ENCODE measurements at places on chromosomes 7 and 10.

GRCh38 chr10:74335501-74335900 lies 184.5 kb downstream of the ADK start:
- H3K4me1 ChIP-seq, result no peaks in the 10 kb centered on the region
- H3K27me3 ChIP-seq, result no peaks in the 10 kb centered on the region
- H3K36me3 ChIP-seq, result no peaks in the 10 kb centered on the region
- no peak overlapping the region for H3K27ac ChIP-seq
- H3K4me3 ChIP-seq, result no peak overlapping the region
- ATAC-seq, result no peak

- no peaks in the 10 kb centered on the region for H3K36me3 ChIP-seq
- no peaks in the 10 kb centered on the region for H3K4me1 ChIP-seq
- H3K27ac ChIP-seq, result no peak overlapping the region
- no peak for ATAC-seq
- no peak overlapping the region for H3K4me3 ChIP-seq
- H3K27me3 ChIP-seq, result no peaks in the 10 kb centered on the region
These were observed 25.6 kb downstream of the HPS6 start for GRCh38 chr10:102090772-102091171.

- no peaks in the 10 kb centered on the region for H3K36me3 ChIP-seq
- no peaks in the 10 kb centered on the region for H3K27me3 ChIP-seq
- H3K27ac ChIP-seq, result peak overlapping the region; percentile 93
- H3K4me3 ChIP-seq, result no peak overlapping the region
- peaks cover 100% of the 10 kb centered on the region for H3K4me1 ChIP-seq
These were observed 65.8 kb downstream of the DIP2C start for GRCh38 chr10:623477-624311.

- H3K4me3 ChIP-seq, result no peak overlapping the region
- H3K4me1 ChIP-seq, result no peaks in the 10 kb centered on the region
- H3K27me3 ChIP-seq, result peaks cover 87% of the 10 kb centered on the region
- H3K36me3 ChIP-seq, result no peaks in the 10 kb centered on the region
- ATAC-seq, result no peak
- no peak overlapping the region for H3K27ac ChIP-seq
These were observed 26.9 kb upstream of the TRIM56 start for GRCh38 chr7:101058355-101058754.

- H3K4me1 ChIP-seq, result peaks cover 14% of the 10 kb centered on the region
- H3K36me3 ChIP-seq, result peaks cover 8% of the 10 kb centered on the region
- no peak overlapping the region for H3K4me3 ChIP-seq
- peaks cover 59% of the 10 kb centered on the region for H3K27me3 ChIP-seq
These were observed 27.5 kb downstream of the MICALL2 start for GRCh38 chr7:1431634-1432380.

GRCh38 chr7:90994121-90994520 lies 270.1 kb upstream of the FZD1 start:
- H3K4me3 ChIP-seq, result no peak overlapping the region
- H3K27me3 ChIP-seq, result no peaks in the 10 kb centered on the region
- no peak for ATAC-seq
- no peaks in the 10 kb centered on the region for H3K36me3 ChIP-seq

- no peaks in the 10 kb centered on the region for H3K27me3 ChIP-seq
- no peak overlapping the region for H3K27ac ChIP-seq
- peaks cover 9% of the 10 kb centered on the region for H3K36me3 ChIP-seq
- no peaks in the 10 kb centered on the region for H3K4me1 ChIP-seq
These were observed 20.1 kb upstream of the ATXN7L1 start for GRCh38 chr7:105896407-105896911.

DNA sequence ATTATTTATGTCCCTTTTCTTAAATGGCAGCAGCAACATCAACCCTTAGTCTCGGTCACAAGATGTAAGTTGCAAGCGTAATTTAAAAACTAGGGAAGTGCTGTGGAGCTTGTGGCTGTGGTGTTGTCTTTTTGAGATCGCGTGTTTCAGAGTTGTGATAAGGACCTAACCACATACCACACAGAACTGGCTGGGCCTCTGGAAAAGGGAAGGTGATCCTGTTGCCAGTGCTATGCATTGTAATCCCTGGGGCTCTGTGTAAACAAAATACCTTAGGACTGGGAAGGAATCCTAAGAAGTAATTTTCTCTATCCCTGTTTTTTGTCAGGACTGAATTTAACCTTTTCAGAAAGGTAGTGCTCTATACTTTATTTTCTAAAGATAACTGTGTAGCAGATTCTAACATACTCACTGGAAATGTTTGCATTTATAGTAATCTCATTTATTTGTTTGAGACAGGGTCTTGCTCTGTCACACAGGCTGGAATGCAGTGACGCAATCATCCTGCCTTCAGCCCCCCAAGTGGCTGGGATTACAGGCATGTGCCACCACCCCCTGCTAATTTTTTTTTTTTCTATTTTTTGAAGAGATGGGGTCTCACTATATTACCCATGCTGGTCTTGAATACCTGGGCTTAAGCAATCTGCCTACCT lies 60.4 kb downstream of the INPP5F start:
- no peak overlapping the region for H3K4me3 ChIP-seq
- no peak for ATAC-seq
- H3K27ac ChIP-seq, result no peak overlapping the region
- H3K36me3 ChIP-seq, result no peaks in the 10 kb centered on the region

- H3K4me3 ChIP-seq, result no peak overlapping the region
- H3K27ac ChIP-seq, result no peak overlapping the region
- no peak for ATAC-seq
- no peaks in the 10 kb centered on the region for H3K27me3 ChIP-seq
- H3K36me3 ChIP-seq, result no peaks in the 10 kb centered on the region
- no peaks in the 10 kb centered on the region for H3K4me1 ChIP-seq
These were observed 138.7 kb upstream of the SMIM30 start for GRCh38 chr7:113256883-113257531.

- ATAC-seq, result no peak
- H3K4me3 ChIP-seq, result no peak overlapping the region
- H3K27ac ChIP-seq, result no peak overlapping the region
- H3K36me3 ChIP-seq, result no peaks in the 10 kb centered on the region
- H3K27me3 ChIP-seq, result no peaks in the 10 kb centered on the region
- no peaks in the 10 kb centered on the region for H3K4me1 ChIP-seq
These were observed 80.0 kb upstream of the NPVF start for GRCh38 chr7:25308246-25308645.

DNA sequence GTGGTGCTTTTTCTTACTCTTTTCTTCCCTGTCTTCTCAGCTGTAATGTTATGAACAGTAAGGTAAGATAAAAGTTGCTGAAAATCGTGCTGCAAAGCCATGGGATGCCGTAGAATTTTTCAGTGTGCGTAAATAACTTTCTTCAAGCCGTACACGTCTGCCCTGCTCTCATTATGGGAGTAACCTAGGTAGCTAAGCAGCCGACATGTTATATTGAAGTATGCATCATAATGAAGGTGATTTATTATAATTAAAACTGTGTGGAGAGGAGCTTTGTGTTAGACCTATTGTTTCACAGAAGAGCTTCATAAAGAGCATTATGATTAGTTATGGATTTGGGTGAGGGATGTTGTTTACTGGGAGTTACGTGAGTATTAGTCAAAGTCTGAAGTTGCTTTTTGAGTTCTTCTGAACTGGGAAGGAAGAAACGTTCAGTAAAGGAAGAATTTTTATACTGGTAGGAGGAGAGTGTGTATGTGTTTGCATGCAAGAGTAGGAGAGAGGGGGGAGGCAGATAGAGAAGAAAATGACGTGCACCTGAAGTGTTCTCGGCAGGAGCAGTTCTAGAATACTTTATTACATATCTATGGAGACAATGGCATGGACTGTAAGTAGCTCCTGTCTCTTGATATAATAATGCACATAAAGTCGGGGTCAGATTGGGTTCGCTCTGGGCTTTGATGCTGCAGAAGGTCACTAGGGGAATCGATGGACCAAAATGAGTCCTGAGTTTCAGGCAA lies 56.3 kb downstream of the POU6F2 start:
- no peaks in the 10 kb centered on the region for H3K36me3 ChIP-seq
- ATAC-seq, result no peak
- H3K4me3 ChIP-seq, result no peak overlapping the region
- H3K27ac ChIP-seq, result no peak overlapping the region

DNA sequence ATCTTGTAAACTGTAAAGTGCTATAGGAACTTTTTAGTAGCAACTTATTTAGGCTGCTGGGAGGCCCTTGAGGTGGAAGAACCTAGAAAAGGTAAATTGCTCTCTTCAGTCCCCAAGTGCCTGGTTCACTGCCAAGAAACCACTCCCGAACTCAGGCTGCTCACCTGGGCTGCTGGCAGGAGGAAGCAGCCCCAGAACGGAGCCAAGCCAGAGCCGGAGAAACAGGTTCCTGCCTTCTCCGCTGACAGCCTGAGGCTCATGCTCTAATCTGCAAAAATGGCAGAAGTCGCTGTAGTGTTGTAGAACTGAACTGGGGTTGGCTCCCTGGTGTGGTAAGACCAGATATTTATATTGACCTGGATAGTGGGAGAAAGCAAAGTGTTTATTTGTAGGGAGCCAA lies 136.0 kb downstream of the CUL2 start:
- no peak for ATAC-seq
- H3K27me3 ChIP-seq, result no peaks in the 10 kb centered on the region
- no peak overlapping the region for H3K4me3 ChIP-seq
- no peaks in the 10 kb centered on the region for H3K36me3 ChIP-seq
- no peaks in the 10 kb centered on the region for H3K4me1 ChIP-seq

GRCh38 chr7:112290065-112290464 lies 83.6 kb downstream of the ZNF277 start:
- H3K27me3 ChIP-seq, result no peaks in the 10 kb centered on the region
- no peak for ATAC-seq
- H3K4me3 ChIP-seq, result no peak overlapping the region
- no peaks in the 10 kb centered on the region for H3K4me1 ChIP-seq
- no peaks in the 10 kb centered on the region for H3K36me3 ChIP-seq
- no peak overlapping the region for H3K27ac ChIP-seq

DNA sequence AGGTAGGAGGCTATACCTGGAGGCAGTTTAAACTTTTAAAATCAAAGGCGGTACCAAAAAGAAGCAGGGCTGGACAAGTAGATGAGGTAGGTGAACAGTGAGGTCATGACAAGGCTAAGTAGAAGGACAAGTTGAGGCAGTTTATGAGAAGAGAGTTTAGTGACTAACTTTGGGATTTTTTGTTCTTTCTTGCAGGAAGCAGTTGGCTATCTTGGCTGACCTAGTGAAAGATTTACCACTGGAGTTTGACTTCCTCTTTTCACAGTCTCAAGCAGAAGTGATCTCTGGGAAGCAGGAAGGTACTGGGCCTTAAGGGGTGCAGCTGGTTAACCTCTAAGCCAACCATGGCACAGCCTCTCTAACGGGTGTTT lies 26.3 kb downstream of the ENTPD7 start:
- H3K4me3 ChIP-seq, result no peak overlapping the region
- no peaks in the 10 kb centered on the region for H3K4me1 ChIP-seq
- H3K36me3 ChIP-seq, result peaks cover 26% of the 10 kb centered on the region
- no peak overlapping the region for H3K27ac ChIP-seq
- ATAC-seq, result no peak

DNA sequence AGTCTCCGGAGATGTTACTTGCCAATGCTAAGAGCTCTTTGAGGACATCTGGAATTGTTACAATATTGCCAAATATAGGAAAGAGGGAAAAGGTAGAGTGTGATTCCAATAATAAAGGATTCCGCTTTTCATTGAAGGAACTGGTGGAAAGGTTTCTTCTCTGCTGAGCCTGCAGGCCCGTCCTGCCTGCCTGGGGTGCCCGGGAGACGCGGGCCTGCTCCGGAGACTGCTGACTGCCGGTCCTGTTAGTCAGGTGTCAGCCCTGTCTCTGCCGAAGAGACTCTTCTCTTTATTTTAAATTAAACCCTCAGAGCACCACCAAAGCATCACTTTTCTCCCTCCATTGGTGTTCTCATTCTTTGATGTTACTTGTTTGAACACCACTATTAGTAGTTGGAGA lies 2.2 kb downstream of the EGFR start:
- peaks cover 8% of the 10 kb centered on the region for H3K27me3 ChIP-seq
- ATAC-seq, result no peak
- peak overlapping the region; percentile 96 for H3K27ac ChIP-seq
- H3K36me3 ChIP-seq, result no peaks in the 10 kb centered on the region
- peaks cover 11% of the 10 kb centered on the region for H3K4me1 ChIP-seq

DNA sequence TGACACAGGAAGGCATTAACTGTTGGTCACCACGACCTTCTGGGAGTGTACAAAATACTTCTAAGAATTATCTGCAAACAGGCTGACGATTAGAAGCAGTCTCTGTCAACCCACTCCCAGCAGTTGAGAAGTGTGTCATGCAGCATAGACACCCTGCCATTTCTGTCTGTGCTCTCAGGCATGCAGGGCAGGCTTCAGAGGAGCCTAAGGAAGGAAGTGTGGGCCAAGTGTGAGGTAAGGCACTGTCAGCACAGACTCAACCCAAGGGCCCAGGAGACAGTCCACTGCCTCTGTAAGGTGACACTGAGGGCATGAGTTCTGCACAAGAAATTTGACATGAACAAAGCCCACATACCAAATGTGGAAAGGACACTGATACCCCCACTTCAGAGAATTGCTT lies 109.0 kb upstream of the VIPR2 start:
- ATAC-seq, result no peak
- peaks cover 28% of the 10 kb centered on the region for H3K27me3 ChIP-seq
- no peaks in the 10 kb centered on the region for H3K36me3 ChIP-seq
- H3K4me1 ChIP-seq, result no peaks in the 10 kb centered on the region
- no peak overlapping the region for H3K4me3 ChIP-seq

DNA sequence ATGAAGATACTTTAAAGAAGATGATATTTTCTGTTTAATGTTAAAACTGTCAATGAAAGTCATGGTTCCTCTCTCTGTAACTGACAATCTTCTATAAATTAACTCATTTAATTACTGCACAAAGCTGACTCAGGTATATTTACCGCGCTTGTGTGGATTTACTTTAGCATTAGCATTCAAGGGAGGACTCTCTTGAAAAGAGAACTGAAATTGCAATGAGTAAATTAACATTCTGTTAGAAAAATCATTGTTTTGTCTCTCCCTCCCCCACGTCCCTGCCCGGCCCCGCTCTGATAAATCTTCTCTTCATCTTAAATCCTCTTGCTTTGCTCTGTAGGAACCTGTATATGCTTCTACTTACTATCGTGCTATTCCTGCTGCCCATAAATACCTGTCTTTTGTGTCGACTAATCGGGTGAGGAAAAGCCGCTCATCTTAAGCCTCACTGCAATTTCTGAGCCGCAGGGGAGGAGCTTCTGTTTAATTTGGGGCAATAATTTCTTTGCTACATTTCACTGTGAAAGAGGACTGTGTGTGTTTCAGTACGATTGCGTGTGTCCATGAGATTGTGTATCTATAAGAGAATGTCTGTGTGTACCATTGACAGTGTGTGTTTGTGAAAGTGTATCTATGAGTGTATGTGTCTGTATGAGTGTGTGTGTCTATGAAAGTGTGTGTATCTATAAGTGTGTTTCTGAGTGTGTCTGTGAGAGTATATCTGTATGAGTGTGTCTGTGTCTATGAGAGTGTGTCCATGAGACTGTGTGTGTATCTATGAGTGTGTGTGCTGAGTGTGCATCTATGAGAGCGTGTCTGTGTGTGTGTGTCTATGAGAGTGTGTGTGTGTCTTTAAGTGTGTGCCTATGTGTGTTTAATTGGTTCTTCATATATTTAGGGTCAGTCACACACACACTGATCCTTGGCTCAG lies 46.5 kb upstream of the LYZL2 start:
- no peaks in the 10 kb centered on the region for H3K36me3 ChIP-seq
- H3K27me3 ChIP-seq, result peaks cover 9% of the 10 kb centered on the region
- no peak overlapping the region for H3K27ac ChIP-seq
- ATAC-seq, result no peak

- no peaks in the 10 kb centered on the region for H3K4me1 ChIP-seq
- H3K4me3 ChIP-seq, result no peak overlapping the region
- H3K27ac ChIP-seq, result no peak overlapping the region
These were observed 18.7 kb downstream of the FAM25A start for GRCh38 chr10:87038786-87039185.

All from gastroesophageal sphincter (tissue), 4 donors.